ENCODE measurements at places on chromosomes 1 and 21.

DNA sequence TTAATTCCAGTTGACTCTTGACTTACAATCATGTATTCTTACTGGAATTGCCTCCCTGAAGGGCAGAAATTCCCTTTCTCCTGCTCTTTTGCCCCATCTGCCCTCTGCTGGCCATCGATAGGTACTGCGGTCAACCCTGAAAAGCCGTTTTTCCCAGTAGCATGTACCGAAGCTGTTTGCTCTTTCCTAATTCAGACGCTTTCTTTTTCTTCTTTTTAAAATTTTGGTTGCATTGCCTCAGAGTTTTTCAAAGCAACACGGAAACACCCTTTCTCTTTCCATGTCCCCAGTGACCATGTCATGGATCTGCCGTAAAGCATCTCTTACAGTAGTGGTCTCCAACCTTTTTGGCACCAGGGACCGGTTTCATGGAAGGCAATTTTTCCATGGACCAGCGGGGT is 164.2 kb upstream of the C1orf21 start:
- peak; percentile 63 for DNase-seq

- no peak for DNase-seq
Measured at GRCh38 chr1:169298441-169298840, 69.2 kb downstream of the NME7 start.

- no peak for DNase-seq
Measured at GRCh38 chr1:74830766-74831165, 97.8 kb downstream of the TYW3 start.

DNA sequence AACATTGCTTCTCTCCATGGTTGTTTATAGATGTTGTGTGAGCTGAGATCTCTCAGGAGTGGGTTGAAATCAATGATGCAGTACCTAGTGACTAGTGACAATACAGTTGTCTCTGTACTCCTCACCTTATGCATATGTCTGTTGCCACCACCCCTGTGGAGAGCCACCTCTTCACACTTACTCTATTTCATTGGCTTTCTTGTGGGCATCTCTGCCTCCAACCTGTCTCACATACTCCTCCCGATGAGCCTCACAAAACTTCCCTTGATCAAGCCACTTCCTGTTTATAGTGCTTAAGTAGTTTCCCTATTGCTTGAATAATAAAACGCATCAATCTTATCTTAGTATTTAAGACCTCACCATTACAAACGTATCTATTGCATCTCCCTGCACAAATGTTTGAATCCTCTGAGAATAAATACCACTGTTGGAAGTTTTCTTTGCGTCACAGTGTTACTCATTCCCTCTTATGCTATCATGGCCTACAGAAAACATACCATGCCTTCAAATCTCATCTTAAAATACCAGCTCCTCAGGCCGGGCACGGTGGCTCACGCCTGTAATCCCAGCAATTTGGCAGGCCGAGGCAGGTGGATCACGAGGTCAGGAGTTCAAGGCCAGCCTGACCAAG is 54.7 kb upstream of the GREM2 start:
- no peak for DNase-seq

GRCh38 chr1:205983925-205984725 is 19.1 kb downstream of the RAB7B start:
- DNase-seq: peak; percentile 69

GRCh38 chr1:30491831-30492230 is 231.6 kb downstream of the MATN1 start:
- DNase-seq: no peak

- DNase-seq: no peak
Measured at GRCh38 chr1:78009836-78010235, 5.1 kb downstream of the DNAJB4 start.

GRCh38 chr21:36489776-36490165 is 9.8 kb upstream of the CLDN14 start:
- DNase-seq: no peak

GRCh38 chr1:9929431-9930385 is 13.5 kb downstream of the LZIC start:
- DNase-seq: no peak

GRCh38 chr21:35128536-35128935 is 79.4 kb upstream of the RUNX1 start:
- DNase-seq: no peak

GRCh38 chr1:112712701-112713128 is 2.4 kb downstream of the PPM1J start:
- DNase-seq: no peak

DNA sequence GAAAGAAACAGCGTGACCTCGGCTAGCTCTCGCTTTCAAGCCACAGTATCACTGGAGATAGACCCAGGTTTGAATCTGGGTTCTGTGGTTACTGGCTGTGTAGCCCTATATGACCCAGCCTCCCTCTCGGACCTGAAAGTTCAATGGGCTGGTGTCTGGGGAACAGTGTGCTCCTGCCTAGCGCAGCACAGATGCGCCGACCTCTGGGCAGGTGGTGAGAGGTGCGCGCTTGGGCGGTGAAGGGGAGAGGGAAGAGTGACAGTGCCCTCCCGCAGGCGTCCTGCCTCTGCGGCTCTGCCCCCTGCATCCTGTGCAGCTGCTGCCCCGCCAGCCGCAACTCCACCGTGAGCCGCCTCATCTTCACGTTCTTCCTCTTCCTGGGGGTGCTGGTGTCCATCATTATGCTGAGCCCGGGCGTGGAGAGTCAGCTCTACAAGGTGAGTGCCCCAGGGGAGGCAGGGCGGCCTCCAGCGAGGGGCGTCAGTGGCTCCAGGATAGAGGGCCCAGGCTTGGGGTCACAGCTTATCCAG is 10.5 kb downstream of the SERINC2 start:
- no peak for DNase-seq

- DNase-seq: no peak
Measured at GRCh38 chr1:244556263-244556662, 95.2 kb downstream of the CATSPERE start.

Data from right lobe of liver (tissue), 6 donors.